ENCODE measurements at places on chromosomes 1 and 21. TPM values are rescaled to one million over a fixed set of nuclear protein-coding genes. Genes with fewer than 3 reads are reported as not detected.

DNA sequence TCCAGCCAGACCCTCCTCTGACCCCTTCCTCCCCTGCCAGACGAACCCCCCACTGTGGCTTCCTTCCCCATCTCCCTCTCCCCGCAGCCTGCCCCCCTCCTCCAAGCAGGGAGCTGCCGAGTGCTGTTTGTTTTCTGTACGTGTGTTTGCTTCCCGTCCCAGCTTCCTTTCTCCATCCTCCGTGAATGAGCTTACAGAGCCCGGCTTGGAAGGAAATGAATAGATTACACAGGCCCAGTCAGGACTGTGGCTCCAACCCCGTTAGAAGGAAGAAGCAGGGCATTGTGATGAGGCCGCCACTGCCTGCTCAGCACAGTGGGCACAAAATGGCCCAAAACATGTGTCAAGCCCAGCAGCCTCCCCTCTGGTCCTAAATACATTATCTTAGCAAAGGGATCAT is 123.2 kb downstream of the IGSF21 start:
- DNase-seq: no peak

- no peak for DNase-seq
These were observed 38.3 kb upstream of the TARBP1 start for GRCh38 chr1:234517110-234517802.

DNA sequence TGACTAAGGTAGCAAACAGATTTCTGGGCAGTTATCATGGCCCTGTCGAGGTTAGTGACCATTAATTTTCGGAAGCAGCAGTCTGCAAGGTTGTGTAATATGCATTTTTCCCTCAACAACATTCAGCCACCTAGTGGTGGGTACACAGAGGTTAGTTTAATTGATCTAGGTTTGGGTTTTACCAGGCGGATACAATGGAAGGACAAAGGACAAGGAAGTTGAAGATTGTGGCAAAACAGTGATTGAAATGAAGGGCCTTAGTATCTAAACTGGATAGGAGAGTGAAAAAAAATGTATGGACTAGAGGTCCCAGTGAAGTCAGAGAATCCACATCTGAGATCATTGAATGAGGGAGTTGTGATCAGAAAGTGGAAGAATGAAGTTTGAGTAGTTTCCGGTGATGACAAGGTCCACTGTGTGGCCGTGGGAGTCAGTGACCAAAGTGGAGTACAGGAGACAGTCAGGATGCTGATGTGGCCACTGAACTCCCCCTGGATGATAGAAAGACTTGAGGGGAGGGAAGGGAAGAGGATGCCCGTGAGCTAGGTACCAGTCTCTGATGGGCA is 2.8 kb downstream of the ARMH1 start:
- peak; percentile 65 for DNase-seq

DNA sequence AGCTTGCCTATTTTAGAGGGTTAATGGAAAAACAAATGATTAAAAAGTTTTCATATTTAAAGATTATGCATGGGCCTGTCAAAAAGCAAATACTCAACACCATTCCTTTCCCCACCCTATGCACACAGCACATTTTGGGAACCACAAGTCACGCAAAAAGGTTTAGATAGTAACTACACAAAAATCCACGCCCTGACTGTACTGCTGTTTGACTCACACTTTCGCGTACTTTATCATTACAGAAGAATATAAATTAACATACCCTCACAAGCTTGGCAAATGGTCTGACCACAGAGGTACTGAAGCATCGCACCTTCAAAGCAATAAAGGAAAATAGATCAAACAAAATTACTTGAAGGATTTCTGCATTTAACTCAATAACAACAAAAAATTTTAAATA is 1.4 kb downstream of the ATP5PO start:
- DNase-seq: no peak

GPATCH3 gene
- total RNA-seq: 21.0 TPM

GRCh38 chr1:58459911-58460310 is 86.6 kb downstream of the OMA1 start:
- DNase-seq: no peak

ARHGAP30 gene
- total RNA-seq: not detected

DNA sequence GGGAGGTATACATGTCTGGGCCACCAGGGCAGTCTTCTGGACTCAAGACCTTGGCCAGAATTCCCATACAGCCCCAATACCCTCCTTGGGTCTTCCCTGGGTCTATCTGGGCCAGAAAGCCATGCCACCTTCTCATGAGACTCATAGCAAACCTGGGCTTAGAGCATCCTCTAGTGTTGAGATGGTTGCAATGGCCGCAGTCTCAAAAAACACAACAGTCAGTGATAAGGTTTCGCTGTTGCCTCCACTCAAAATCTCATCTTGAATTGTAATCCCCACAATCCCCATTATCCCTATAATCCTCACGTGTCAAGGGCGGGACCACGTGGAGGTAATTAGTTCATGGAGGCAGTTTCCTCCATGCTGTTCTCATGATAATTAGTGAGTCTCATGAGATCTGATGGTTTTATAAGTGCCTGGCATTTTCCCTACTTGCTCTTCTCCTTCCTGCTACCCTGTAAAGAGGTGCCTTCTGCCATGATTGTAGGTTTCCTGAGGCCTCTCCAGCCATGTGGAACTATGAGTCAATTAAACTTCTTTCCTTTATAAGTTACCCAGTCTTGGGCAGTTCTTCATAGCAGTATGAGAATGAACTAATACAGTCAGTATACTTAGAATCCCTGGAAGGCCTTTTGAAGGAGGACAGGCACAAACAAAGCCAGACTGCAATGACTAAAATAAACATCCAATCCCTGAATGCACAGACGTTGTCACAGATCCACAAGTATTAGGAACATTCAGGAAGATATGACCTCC is 77.0 kb downstream of the CTH start:
- DNase-seq: peak; percentile 61

GRCh38 chr1:211742272-211742671 is 66.9 kb upstream of the NEK2 start:
- DNase-seq: no peak

- DNase-seq: peak; percentile 97
These were observed at the start of gene MSTO1 for GRCh38 chr1:155609515-155610256. MSTO1 (plus strand) TSS chr1:155610218; CDS start chr1:155610249, 31 bp downstream.

- no peak for DNase-seq
These were observed 21.4 kb upstream of the PKN2 start for GRCh38 chr1:88662723-88663122.

CENPS gene
- total RNA-seq: 11.0 TPM

PLPP3 gene
- 270 TPM for total RNA-seq

FCRL4 gene
- not detected for total RNA-seq

CELSR2 gene
- 0.90 TPM for total RNA-seq

- peak; percentile 58 for DNase-seq
These were observed 38.8 kb downstream of the POFUT2 start for GRCh38 chr21:45248893-45249381.

SPEN gene
- 20.5 TPM for total RNA-seq

- DNase-seq: peak; percentile 83
These were observed 355.6 kb downstream of the SIPA1L2 start for GRCh38 chr1:232274236-232274855.

FASLG gene
- total RNA-seq: not detected

RPS8 gene
- total RNA-seq: 894 TPM
